Neural crest cell (in vitro differentiated cells): ENCODE measurements at places on chromosomes 12 and 14. TPM values are rescaled to one million over a fixed set of nuclear protein-coding genes. Genes with fewer than 3 reads are reported as not detected.
A peak's percentile ranks its signal among the peaks of the same experiment; 100 is the strongest.

Gene VRTN
- not detected in 2 replicates for total RNA-seq

DNA sequence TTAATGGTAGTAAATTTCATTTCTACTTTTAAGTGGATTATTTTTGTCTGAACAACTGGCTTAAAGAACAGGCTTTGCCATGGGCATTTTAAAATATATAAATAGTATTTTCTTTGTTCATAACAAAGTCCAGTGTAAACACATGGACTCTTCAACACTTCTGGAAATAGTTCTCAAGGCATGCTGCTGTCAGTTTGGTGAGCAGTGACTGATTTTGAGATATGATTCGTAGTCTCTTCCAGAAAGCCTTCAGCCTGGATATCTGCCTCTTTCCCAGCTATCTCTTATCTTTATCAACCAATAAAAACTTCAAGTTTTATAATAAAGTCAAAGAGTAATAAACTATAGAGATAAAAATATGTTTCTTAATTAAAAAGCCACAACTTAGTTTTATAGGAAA is 110.7 kb downstream of the NAV3 start:
- H3K27me3 ChIP-seq, result no peaks in the 10 kb centered on the region
- H3K36me3 ChIP-seq, result no peaks in the 10 kb centered on the region
- no peak overlapping the region for H3K27ac ChIP-seq
- H3K4me3 ChIP-seq, result no peak overlapping the region
- no peaks in the 10 kb centered on the region for H3K4me1 ChIP-seq

Gene TMPRSS12
- total RNA-seq, result not detected in 2 replicates

- H3K4me3 ChIP-seq, result no peak overlapping the region
- H3K36me3 ChIP-seq, result peaks cover 22% of the 10 kb centered on the region
- peaks cover 6% of the 10 kb centered on the region for H3K4me1 ChIP-seq
- DNase-seq, result no peak
These were observed 25.1 kb upstream of the BTBD6 start for GRCh38 chr14:105223260-105223659.

Gene PHETA1
- 34.2 and 34.8 TPM in 2 replicates for total RNA-seq

- no peaks in the 10 kb centered on the region for H3K36me3 ChIP-seq
- peaks cover 28% of the 10 kb centered on the region for H3K4me1 ChIP-seq
- no peak for DNase-seq
- H3K4me3 ChIP-seq, result peak overlapping the region; percentile 81
- no peak overlapping the region for H3K27ac ChIP-seq
- H3K27me3 ChIP-seq, result peaks cover 25% of the 10 kb centered on the region
These were observed 420.1 kb downstream of the VRK1 start for GRCh38 chr14:97217111-97217885.

Gene FAIM2
- 0.73 and 1.6 TPM in 2 replicates for total RNA-seq

- no peak overlapping the region for H3K27ac ChIP-seq
- H3K36me3 ChIP-seq, result no peaks in the 10 kb centered on the region
- H3K4me3 ChIP-seq, result no peak overlapping the region
- no peaks in the 10 kb centered on the region for H3K27me3 ChIP-seq
These were observed 7.3 kb downstream of the USP15 start for GRCh38 chr12:62267480-62267879.

DNA sequence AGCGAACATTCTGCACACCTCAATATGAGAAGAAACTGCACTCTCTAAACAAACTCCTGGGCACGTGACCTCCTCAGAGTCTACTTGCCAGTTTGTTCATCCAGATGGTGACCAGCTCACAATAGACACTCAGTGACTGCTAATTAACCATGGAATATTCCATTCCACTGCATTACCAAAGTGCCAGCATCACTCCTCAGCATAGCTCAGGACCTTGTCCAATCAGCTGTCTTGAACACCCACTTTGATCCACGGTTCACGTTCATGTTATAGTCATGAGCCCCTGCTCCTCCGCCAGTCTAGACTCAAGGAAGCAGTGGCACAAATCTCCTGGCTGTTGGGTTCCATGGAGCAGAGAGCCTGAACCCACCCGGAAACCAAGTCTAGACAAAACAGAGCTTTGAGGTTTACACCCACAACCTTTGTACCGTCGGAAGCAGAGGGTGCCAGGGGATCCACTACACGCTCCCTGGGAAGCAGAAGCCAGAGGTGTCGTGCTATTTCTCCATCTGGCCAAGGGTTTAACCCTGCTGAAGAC is 285.3 kb downstream of the ZFP36L1 start:
- DNase-seq, result no peak
- H3K27ac ChIP-seq, result peak overlapping the region; percentile 48
- H3K36me3 ChIP-seq, result no peaks in the 10 kb centered on the region
- no peak overlapping the region for H3K4me3 ChIP-seq
- no peaks in the 10 kb centered on the region for H3K27me3 ChIP-seq

GRCh38 chr12:25718081-25718731 is 165.1 kb upstream of the LMNTD1 start:
- no peaks in the 10 kb centered on the region for H3K36me3 ChIP-seq
- H3K4me1 ChIP-seq, result no peaks in the 10 kb centered on the region
- no peaks in the 10 kb centered on the region for H3K27me3 ChIP-seq
- no peak for DNase-seq

- no peak overlapping the region for H3K27ac ChIP-seq
- no peaks in the 10 kb centered on the region for H3K27me3 ChIP-seq
- H3K4me1 ChIP-seq, result no peaks in the 10 kb centered on the region
- DNase-seq, result no peak
- no peaks in the 10 kb centered on the region for H3K36me3 ChIP-seq
These were observed 26.4 kb downstream of the APAF1 start for GRCh38 chr12:98671459-98671858.

DNA sequence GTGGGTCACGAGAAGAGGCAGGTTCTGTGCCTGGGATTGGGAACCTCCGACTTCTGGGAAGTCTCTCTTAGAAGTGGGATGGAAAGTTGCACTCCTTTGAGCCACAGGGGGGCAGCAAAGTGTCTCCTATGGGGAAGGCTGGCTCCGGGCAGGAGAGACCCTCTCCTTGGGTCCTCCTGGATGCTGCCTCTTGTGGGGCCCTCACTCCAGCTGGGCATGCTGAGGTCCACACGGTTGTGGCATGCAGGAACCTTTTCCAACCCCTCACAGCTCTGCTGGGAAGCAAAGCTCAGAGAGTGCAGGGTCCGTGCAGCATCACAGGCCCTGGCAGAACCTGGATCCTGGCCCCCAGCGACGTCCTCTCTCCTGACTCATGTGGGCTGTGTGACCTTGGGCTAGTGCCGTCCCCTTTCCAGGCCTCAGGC is 17.4 kb downstream of the SDSL start:
- no peaks in the 10 kb centered on the region for H3K4me1 ChIP-seq
- no peak overlapping the region for H3K4me3 ChIP-seq

- DNase-seq, result no peak
- peaks cover 5% of the 10 kb centered on the region for H3K36me3 ChIP-seq
- no peak overlapping the region for H3K27ac ChIP-seq
- no peaks in the 10 kb centered on the region for H3K4me1 ChIP-seq
- no peak overlapping the region for H3K4me3 ChIP-seq
- no peaks in the 10 kb centered on the region for H3K27me3 ChIP-seq
These were observed 56.4 kb downstream of the MON2 start for GRCh38 chr12:62522984-62523383.

- no peak overlapping the region for H3K27ac ChIP-seq
- DNase-seq, result no peak
- no peaks in the 10 kb centered on the region for H3K27me3 ChIP-seq
These were observed 32.7 kb upstream of the LRTM2 start for GRCh38 chr12:1787714-1788113.
